ENCODE measurements at places on chromosomes 1 and 21.

DNA sequence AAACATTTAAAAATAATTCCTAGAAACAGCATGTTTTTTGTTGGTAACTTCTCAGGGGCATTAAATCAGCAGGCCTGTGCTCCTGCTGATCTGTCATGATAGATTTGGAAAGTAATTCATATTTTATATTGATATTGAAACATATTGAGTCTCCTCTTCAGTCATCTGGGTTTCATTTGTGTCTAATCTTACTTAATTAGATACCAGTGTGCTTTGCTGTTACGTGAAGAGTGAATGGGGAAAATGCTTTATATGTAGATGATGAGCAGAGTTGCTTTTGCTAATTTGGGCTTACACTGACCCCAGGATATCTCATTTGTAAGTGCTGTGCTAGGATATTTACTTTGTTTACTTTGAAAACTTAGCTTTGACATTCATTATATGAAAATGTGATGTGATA is 45.9 kb downstream of the CHRM3 start:
- no peak for DNase-seq

- peak; percentile 84 for DNase-seq
Measured at GRCh38 chr1:159924791-159925718, at the start of gene TAGLN2. TSS of gene TAGLN2 (minus strand) at chr1:159925507. CDS start at chr1:159920509, 4,998 bp downstream.

- no peak for DNase-seq
Measured at GRCh38 chr1:23719162-23719820, 24.0 kb upstream of the ELOA start.

GRCh38 chr1:151060007-151060656 is at the start of gene MLLT11:
TSS of gene MLLT11 (plus strand) at chr1:151060397. CDS start at chr1:151067225, 6,828 bp downstream.
- no peak for DNase-seq

- no peak for DNase-seq
Measured at GRCh38 chr1:119294722-119295121, 73.9 kb upstream of the HAO2 start.

GRCh38 chr1:89489047-89489729 is 35.4 kb upstream of the LRRC8B start:
- DNase-seq: no peak

DNA sequence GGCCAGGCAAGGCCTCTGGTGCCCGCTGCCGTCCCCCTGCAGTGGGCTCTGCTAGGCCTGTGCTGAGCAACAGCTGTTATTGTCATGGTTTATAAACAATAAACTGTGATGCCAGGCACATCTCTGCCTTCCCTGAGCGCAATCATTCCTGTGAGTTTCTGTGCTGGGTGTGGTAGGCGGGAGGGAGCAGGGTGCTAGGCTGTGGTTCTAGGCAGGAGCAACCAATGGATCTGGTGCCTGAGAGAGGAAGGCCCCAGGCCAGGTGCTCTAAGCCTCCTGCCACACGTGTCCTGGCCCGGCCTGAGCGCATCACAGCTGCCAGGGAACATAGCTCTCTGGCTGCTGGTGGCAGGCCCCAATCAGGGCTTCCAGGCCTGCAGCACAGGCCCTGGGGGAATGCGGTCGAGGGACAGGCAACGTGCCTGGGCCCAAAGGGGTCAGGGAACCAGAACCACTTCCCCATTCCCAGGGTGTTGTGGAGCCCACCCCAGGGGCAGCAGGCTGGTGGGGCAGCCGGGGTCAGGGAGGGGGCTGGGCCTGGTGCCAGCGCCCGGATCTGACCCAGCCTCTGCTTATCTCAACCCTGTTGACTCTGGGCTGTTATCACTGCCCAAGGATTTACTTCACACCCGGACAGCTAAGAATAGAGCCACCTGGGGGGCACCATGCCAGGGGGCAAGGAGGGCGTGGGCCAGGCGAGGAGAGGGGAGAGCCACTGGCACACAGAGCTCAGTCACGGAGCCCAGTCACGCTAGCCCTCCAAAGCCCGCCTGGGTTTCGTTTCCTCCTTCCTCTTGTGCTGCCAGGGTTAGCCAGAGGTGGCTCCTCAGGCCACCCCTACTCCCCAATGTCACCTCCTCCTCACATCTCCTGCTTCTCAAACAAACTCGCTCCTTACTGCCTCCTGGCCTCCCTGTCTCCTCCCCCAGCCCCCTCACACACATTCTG is 11.5 kb downstream of the TRIM46 start:
- DNase-seq: no peak

GRCh38 chr21:34965200-34966174 is 83.6 kb downstream of the RUNX1 start:
- no peak for DNase-seq

GRCh38 chr1:92858564-92859399 is 26.9 kb downstream of the RPL5 start:
- peak; percentile 24 for DNase-seq

DNA sequence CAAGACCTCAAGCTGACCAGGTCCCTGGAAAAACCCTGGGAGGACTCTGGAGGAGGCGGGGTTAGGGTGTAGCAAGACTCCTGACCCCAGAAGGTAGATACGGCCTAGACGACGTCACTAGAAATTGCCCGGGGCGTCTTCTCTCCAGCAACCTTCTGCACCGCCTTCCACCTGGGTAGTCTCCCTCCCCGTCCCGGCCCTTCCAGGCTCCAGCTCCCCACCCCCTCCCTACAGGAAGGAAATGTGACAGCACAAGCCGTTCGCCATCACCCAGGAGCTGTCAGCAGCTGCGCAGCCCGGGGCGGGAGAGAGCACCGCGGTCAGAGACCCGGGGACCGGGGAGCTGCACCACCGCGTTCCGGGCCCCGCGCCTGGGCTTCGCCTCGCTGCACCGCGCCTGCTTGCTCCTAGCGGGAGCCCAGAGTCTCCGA is 20.0 kb downstream of the SERTAD4 start:
- DNase-seq: no peak

- no peak for DNase-seq
Measured at GRCh38 chr21:15124731-15125130, 59.9 kb upstream of the NRIP1 start.

DNA sequence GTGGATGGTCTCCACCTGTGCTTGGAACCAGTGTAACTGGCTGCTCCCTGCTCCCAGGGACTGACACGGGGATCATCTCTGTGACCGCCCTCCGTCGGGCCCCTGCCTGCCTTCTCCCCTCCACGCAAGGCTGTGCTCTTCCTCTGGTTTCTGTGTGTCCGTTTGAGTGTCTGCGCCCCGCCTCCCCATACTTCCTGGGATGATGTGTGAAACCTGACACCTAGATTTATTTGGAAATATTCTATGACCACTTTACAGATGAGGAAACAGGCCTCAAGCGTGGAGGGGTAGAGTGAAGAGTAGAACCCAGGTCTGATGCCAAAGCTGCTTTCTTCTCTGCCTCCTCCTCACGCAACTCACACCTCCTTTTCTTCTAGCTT is 24.3 kb downstream of the LDLRAP1 start:
- DNase-seq: no peak

DNA sequence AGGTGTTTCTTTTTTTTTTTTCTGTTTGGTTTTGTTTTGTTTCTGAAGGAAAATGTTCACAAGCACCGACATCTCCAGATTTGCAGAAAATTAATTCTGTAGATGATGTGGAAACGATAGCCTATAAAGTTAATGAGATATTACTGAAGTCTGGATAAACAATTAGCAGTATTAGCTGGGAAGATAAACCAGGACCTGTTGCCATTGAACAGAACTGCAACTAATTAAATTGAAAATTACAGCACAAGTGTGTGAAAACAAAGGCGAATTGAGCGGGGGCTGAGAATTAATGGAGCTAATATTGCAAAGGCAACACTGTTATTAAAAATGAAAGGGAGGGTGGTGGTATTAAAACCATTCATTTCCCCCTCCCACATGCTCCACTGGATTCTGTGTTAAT is 107.5 kb upstream of the AJAP1 start:
- DNase-seq: no peak

DNA sequence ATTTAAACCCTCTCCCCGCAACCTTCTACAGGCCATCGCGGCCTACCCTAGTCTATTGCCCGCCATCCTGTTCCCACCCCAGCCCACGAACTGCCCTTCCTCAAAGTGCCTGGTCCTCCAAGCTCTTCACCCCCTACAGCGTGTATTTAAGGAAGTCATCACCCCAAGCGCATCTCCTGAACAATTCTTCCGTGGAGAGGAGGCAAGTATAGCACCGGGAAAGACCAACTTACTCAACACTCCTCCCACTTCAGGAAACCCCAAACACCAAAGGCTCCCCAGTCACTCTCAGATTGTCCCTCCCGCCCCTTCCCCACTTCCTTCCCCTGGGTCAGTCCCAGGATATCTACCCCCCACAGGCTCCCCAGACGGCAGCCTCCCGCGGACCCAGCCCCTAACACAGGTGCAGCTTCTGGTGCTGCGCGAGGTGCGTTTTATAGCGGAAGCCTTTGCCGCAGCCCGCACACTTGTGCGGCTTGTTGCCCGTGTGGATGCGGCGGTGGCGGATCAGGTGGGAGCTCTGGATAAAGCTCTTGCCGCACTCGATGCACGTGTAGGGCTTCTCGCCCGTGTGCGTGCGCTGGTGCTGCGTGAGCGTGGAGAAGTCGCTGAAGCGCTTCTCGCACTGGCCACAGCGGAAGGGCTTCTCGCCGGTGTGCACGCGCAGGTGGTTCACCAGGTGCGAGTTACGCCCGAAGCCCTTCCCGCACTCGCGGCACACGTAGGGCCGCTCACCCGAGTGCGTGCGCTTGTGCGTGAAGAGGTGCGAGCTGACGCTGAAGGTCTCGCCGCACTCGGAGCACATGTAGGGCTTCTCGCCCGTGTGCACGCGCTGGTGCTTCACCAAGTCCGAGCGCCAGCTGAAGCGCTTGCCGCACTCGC is 25.5 kb downstream of the ZNF697 start:
- no peak for DNase-seq

- DNase-seq: no peak
Measured at GRCh38 chr21:45393021-45393420, 11.9 kb upstream of the COL18A1 start.

- DNase-seq: no peak
Measured at GRCh38 chr1:76482272-76482671, 385.0 kb upstream of the ST6GALNAC5 start.

- DNase-seq: no peak
Measured at GRCh38 chr1:7594002-7594713, 176.9 kb upstream of the VAMP3 start.

DNA sequence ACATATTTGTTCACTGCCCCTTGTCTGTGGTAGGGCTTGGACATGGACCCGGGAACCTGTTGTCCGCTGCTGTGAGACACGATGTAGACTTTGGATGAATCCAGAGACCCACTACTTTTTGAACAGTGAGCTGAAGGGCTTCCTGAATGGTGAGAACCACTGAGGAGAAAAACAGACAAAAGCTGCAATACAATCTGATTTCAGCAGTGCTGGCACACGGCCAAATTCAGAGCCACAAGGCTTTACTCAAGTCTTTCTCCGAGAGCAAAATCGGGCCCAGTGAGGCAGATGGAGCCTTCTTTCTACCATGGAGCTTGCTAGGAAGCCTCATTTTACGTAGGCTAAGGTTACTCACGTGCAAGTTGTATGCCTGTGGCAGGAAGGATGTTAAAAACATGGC is 197.6 kb downstream of the SIPA1L2 start:
- no peak for DNase-seq

- DNase-seq: no peak
Measured at GRCh38 chr1:67134695-67135094, at the start of gene C1orf141. TSS of gene C1orf141 (minus strand) at chr1:67134970. CDS start at chr1:67127240, 7,730 bp downstream.

DNA sequence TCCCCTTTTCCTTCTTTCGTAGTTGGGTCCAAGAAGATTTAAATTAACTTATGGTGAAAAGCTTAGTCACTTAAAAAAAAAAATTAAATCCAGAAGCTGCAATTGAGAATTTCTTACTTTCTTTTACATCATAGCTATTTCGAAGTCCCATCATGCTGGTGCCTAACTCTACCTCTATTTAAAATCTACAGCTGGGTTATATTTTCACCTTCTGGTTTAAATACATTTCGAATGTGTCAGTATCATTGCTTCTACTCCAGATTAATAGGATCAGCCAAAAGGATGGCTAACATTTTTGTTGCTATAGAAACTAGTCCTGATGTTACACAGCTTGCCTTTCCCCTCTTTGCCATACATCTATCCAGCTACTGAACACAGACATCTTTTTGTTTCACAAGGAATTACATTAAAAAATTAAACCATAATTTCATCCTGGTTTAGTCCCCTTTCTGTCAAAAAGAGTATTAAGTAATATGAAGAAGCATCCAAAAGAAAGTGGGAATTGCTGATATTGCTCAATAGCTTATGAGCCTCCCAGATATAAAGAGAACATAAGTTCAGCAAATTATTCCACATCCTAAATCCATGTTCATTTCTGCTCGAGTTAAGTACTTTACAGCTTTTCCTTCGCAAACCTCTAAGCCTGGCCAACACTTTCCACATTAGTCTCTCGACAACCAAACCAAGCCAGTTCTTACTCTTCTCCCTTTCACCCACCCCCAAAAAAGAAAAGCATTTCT is 396.7 kb upstream of the DAB1 start:
- no peak for DNase-seq

GRCh38 chr1:212860713-212861581 is 2.9 kb downstream of the FLVCR1 start:
- DNase-seq: no peak

- DNase-seq: no peak
Measured at GRCh38 chr1:172211221-172211620, 209.3 kb upstream of the C1orf105 start.

DNA sequence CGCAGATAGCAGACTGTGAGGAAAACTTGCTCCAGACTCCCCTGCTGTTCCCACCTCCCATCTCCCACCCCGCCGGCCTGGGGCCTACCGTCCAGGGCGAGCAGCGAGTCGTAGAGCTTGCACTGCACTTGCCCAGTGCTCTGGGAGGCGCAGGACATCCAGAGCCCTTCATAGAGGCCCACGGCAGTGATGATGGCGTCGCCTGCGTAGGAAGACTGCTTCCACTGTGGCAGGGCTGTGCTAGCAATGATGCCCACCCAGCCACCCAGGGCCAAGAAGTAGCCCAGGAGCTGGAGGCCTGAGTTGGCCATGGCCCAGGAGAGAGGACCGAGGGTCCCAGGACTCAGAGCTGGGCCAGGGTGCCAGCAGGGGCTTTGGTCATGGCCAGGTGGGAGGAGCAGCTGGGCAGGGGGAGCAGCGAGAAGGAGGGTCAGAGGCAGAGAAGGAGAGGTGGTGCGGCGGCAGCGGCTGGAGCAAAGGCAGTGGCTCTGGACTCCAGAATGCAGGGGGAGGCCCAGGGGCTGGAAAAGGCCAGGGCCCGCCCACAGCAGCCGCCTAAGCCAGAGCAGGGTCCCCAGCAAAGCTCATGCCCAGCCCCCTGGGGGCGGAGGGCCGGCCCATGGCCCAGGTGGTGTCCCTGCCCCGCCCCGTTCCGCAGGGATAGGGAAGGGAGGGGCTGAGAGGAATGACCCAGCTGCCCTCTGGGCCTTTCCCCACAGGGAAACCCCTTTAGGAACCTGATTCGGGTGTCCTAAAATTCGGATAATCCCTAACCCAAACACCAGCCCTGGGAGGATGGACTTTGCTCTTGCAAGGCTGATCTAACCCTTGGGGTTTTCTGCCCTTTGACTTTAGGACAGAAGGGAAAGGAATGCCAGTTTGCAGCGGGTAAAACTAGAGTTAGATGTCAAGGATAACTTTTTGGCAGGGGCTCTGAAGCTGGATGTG is at the start of gene CLDN19:
TSS of gene CLDN19 (minus strand) at position 484 of the 948 bp plus-strand sequence. CDS start at position 311, 173 bp downstream.
- DNase-seq: no peak
